ENCODE measurements at places on chromosomes 12 and 14.

DNA sequence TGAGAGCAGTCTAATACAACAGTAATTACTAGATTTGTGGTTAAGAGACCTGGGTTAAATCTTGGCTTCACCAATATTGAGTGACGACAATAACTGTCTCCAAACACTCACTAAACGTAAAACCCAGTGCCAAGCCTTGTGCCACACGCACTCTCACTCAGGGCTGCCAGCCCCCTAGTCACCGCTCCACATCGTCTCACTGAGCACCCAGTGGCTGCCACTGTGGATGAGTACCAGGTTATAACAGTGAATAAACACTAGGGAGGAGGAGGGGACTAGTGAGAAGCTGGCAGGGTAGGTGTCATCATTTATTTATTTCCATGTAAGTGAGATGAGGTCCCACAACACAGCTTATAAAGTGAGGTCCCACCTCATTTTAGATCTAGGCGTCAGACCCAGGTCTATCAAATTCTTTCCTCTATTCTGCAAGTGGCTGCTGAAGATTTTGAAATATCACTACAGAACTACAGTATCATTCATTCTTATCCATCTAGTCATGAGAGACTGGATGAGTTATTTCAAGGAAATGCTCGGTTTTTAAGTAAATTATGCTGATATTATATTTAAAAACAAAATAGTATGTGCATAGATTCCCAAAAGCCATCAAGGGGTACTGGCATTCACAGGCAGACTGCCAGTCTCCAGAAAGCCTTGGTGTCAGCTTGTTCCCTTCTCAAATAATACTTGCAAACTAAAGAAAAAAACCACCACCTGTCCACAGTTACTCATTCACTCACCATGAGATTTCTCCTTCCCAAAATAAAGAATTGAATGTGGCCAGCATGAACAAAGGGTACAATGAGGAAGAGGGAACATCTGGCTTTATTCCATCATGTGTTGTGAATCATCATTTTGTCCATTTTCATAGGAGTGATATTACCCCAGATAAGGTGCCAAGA lies 84.0 kb downstream of the PTPN21 start:
- DNase-seq = no peak

GRCh38 chr14:32707742-32708500 lies 230.8 kb upstream of the NPAS3 start:
- no peak for DNase-seq

- no peak for DNase-seq
These were observed 58.0 kb upstream of the TRHDE start for GRCh38 chr12:72214163-72214562.

- no peak for DNase-seq
These were observed 95.6 kb downstream of the ETV6 start for GRCh38 chr12:11745113-11745512.

GRCh38 chr12:40559865-40560264 lies 132.4 kb upstream of the CNTN1 start:
- no peak for DNase-seq

DNA sequence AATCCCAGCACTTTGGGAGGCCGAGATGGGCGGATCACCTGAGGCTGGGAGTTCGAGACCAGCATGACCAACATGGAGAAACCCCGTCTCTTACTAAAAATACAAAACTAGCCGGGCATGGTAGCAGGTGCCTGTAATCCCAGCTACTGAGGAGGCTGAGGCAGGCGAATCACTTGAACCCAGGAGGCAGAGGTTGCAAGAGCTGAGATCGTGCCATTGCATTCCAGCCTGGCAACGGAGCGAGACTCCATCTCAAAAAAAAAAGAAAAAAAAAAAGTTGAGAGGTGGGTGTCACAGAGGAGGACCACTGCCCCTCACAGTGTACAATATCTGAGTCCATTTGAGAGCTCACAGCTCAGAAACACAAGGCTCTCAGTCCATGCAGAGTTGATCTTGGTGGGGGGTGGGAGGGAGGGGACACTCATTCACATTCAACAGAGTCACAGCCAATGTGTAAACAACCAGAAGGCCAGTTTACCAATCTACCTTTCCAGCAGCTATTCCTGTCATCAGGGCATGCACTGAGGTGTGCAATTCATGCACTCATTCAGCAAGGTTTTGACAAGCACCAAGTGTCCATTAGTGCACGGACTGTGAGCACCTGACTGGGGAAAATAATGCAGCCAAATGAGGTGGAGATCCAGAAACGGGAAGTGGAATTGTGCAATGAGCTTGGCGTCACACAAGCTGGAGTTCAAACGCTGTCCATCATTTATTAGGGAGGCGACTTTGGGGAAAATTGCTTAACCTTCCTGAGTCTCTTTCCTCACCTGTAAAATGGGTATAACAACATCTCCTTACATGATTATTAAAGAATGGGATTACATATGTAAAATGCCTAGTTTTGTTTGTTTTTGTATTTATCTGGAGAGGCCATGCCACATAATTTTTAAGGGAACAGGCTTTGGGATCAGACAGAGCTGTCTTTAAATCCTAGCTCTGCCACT lies 4.4 kb upstream of the EIF5 start:
- no peak for DNase-seq
